ENCODE measurements at places on chromosomes 5 and 9.

GRCh38 chr9:36017278-36017677 is 19.4 kb upstream of the RECK start:
- no peak for DNase-seq

- DNase-seq = peak; percentile 53
Observed at GRCh38 chr5:58886315-58887207, 303.7 kb downstream of the RAB3C start.

GRCh38 chr5:21212026-21212425 is 1224.0 kb upstream of the CDH18 start:
- DNase-seq = no peak

DNA sequence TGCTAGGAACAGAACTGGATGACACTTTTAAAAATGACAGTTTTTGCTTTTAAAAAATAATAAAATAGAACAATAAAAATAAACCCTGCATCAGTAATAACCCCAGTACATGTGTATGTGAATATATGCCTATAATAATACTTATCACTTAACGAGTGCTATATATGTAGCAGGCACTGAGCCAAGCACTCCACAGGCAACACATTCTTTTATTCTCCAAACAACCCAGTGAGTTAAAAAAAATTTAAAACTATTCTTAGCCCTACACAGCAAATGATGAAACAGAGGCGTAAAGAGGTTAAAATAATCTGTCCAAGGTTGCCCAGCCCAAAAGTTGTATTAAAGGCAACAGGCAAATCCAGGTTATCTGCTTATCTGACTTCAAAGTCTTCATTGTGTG is 124.5 kb upstream of the SMIM23 start:
- no peak for DNase-seq

DNA sequence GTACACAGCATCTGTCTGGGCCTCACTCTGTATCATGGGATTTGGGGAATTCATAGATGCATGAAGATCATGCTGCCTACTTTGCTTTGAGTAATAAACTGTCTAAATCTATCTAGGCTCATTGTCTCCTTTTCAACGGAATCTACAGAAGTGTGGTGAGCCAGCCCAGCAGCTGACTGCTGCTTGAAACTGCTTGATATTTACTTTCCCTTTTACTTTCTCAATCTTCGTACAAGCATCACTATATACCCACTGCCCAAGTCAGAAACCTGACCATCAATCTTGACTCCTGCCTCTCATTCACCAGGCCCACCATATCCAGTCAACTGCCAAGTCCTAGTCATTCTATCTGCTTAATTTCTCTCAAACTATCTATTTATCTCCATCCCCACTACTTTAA is 142.9 kb downstream of the NR2F1-AS1 start:
- no peak for DNase-seq

DNA sequence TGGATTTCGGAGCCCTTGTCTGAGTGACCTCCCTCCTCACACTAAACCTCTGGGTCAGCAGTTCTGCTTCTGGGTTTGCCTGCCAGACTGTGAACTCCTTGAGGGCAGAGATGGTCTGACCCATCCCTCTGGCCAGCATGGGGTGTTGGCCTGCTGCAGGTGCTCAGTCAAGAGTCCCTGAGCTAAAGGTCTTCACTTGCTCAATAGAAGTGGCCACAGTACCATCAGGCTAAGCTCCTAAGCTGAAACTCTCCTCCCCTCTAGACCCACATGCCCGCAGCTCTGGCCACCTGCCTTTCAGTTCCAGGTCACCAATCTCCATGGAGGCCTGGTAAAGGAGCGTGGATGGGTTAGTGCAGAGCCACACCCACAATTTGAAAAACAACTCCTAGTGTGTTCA is 316.6 kb downstream of the SPOCK1 start:
- no peak for DNase-seq

GRCh38 chr5:147417135-147417813 is 92.6 kb downstream of the DPYSL3 start:
- no peak for DNase-seq

GRCh38 chr5:96297290-96297689 is 135.8 kb downstream of the PCSK1 start:
- no peak for DNase-seq

DNA sequence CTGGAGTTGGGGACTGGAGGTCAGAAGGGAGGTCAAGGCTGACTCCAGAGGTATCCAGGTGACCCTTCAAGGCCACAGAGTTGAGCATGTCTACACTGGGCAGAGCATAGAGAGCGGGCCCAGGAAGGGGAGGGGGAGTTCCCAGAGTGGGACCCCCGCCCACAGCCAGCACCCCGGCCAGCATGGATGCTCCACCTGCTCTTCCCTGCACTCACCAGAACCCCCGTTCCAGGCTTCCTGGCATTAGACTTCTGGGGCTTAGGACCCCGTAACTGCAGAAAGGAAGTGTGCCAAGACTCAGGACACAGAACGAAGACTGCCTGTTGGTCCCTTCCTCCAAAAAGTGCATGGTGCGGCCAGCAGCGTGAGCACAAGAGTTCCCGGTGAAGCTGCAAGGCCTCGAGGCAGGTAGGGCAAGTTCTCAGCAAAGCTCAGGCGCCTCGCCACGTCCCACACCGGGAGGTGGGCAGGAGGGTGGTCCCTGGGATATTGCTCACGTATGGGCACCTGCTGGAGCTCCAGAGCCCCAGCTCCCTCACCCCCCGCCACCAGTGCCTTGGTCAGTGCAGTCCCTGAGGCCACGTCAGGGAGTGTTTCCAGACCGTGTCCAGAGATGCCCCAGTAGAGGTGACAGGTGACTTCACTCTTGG is 13.8 kb downstream of the ABO start:
- no peak for DNase-seq

DNA sequence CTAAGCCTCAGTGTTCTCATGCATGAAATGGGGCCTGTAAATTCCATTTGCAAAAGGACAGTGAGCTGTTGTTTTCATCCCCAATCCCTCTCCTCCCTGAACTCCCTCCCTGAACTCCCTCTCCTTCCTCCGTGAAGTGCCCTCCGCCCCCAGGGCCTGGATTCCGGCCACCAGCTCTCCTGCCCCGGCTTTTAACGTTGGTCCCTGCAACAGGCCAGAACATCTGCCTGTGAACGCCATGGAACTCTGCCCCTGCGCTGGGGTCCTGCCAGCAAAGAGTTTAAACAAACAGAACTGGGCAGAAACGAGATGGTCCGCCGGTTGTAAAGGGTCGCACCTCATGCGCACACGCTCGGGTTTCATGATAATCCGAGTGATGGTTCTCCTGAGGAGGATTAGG is 62.4 kb downstream of the SMIM23 start:
- no peak for DNase-seq

- DNase-seq = no peak
Observed at GRCh38 chr9:138123086-138123485, 245.5 kb downstream of the CACNA1B start.

- no peak for DNase-seq
Observed at GRCh38 chr5:61599370-61600122, 267.5 kb downstream of the ZSWIM6 start.

- no peak for DNase-seq
Observed at GRCh38 chr9:137620581-137620980, 1.8 kb downstream of the EHMT1 start.

DNA sequence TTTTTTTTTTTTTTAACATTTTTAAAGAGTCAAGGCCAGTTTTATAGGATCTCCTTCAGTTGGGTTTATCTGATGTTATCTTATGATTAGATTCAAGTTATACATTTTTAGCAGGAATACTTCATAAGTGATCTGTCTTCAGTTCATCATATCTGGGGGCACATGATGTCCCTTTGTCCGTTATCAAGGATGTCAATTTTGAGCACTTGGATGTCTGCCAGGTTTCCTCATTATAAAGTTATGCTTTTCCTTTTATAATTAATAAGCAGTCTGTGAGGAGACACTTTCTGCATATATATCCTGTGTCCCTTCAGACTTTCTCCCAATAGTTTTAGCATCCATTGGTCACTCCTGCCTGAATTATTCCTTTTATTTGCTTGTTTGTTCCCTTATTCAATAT is 11.8 kb downstream of the HDHD3 start:
- DNase-seq = no peak

- DNase-seq = no peak
Observed at GRCh38 chr5:93676704-93677103, 64.7 kb downstream of the POU5F2 start.

GRCh38 chr9:86624630-86625029 is 270.4 kb upstream of the TUT7 start:
- no peak for DNase-seq

- no peak for DNase-seq
Observed at GRCh38 chr5:10868956-10869355, 107.9 kb upstream of the DAP start.

DNA sequence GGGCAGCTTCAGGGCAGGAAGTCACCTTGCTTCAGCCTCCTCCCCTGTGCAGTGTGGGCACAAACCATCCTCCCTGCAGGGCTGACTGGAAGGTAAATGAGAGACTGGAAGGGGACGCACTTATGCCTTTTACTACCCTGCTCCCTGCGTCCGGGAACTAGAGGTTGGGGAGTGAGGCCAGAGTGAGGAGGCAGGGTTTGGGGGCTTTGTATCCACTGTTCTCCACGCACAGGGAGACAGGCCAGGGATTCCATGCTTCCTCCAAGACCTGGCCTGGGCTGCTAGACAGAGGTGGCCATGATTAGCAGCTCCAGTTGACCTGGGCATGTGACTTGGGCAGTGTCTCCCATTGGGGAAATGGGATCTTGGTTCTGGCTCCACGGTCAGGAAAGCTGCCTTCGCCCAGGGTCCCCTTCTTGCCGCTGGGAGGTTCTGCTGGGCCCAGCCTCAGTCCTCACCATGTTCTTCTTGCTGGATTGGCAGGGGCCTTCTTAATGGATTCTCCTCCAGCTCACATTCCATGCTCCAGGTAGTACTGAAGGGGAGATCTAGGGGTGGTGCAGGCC is 37.0 kb upstream of the PSD2 start:
- DNase-seq = no peak

- DNase-seq = peak; percentile 6
Observed at GRCh38 chr5:77143998-77144836, 57.1 kb upstream of the ZBED3 start.

- DNase-seq = no peak
Observed at GRCh38 chr5:122981846-122982245, 54.7 kb downstream of the PPIC start.
